ENCODE measurements at places on chromosomes 2 and 18.

DNA sequence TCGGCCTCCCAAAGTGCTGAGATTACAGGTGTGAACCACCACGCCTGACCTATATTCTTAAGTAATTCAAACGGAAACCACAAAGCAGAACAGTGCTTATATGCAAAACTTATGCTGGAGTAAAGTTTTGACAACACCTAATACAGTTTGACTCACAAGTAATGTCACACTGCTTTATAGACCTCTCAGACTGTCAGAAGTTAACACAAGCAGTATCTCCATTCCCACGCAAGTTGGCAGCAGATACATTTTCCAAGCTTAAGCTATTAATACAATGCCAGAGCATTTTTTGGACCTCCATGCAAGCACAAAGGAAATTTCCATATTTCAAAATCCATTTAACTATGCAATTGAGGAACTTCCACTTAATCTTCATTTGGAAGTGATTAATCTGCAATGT is 21.0 kb upstream of the SANBR start:
- DNase-seq: no peak

- DNase-seq: no peak
These were observed 438.2 kb downstream of the NBAS start for GRCh38 chr2:15122915-15123314.

- no peak for DNase-seq
These were observed 192.4 kb downstream of the TWIST2 start for GRCh38 chr2:239040152-239040761.

DNA sequence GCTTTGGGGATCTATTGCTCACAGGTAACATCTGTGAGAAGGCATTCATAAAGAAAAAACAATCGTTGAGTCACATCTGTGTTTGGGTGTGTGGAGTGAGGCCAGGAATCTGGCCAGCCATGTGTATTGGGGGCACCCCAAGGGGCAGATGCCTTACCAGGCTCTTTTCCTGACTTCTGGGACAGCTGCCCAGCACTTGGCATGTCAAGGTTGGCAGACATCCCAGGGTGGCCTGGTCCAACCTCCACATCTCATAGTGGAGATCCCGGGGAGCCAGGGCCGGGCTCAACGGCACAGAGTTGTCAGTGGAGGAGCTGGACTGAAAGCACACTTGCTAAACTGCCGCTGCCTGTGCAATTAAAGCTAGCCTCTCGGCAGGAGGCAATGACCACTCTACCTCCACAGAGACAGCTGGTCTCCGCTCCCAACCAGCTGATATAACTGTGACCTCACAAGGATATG is 75.3 kb upstream of the MGAT4A start:
- no peak for DNase-seq

- no peak for DNase-seq
These were observed 35.0 kb downstream of the CERKL start for GRCh38 chr2:181621779-181622490.

- no peak for DNase-seq
These were observed 40.6 kb downstream of the GPD2 start for GRCh38 chr2:156476850-156477206.

- no peak for DNase-seq
These were observed 59.6 kb downstream of the TPGS2 start for GRCh38 chr18:36769172-36769571.

DNA sequence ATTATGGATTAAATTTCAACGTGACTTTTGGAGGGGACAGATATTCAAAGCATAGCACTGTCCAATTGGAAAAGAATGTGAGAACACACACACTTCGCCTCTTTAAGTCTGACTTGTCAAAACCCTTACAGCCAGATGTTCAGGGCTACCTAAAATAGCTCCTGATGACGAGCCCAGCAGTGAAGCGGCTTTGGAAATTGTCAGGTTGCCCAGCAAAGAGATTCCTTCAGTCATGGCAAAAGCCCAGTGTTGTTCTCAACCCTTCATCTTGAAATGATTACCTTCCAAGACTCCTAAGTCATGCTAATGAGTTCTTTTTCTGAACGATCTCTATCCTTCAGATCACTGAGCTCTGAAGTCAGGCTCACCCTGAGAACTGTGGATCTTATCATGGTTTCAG is 436.6 kb downstream of the LRATD1 start:
- no peak for DNase-seq

- DNase-seq: no peak
These were observed 7.3 kb upstream of the ATOH8 start for GRCh38 chr2:85746321-85747004.

- DNase-seq: no peak
These were observed 626.0 kb downstream of the ADCYAP1 start for GRCh38 chr18:1530650-1531049.

DNA sequence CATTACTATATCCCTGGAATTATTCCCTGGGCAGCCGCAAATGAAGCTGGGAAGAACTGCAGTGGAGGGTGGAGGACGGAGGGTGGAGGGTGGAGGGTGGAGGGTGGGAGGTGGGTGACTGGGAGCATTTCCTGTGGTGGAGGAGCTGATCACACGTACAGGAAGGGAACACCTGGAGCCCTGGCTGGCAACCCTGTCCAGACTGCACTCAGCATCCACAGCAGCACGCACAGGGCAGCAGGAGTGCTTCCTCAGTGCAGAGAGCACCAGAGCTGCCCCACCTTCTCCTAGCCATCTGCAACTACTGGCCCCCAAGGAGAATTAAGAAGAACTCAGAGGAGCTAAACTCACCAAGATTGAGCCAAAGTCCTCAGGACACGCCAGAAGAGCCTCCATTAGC is 249.9 kb downstream of the EIPR1 start:
- no peak for DNase-seq

GRCh38 chr18:74197705-74198341 is 49.5 kb downstream of the TIMM21 start:
- DNase-seq: no peak

- no peak for DNase-seq
These were observed 27.1 kb upstream of the BARD1 start for GRCh38 chr2:214836568-214836967.

- DNase-seq: no peak
These were observed 125.3 kb downstream of the TCF4 start for GRCh38 chr18:55462652-55463051.

- DNase-seq: no peak
These were observed 15.1 kb downstream of the SERTAD2 start for GRCh38 chr2:64638502-64639120.

- no peak for DNase-seq
These were observed 29.7 kb upstream of the CCDC150 start for GRCh38 chr2:196609806-196610205.

DNA sequence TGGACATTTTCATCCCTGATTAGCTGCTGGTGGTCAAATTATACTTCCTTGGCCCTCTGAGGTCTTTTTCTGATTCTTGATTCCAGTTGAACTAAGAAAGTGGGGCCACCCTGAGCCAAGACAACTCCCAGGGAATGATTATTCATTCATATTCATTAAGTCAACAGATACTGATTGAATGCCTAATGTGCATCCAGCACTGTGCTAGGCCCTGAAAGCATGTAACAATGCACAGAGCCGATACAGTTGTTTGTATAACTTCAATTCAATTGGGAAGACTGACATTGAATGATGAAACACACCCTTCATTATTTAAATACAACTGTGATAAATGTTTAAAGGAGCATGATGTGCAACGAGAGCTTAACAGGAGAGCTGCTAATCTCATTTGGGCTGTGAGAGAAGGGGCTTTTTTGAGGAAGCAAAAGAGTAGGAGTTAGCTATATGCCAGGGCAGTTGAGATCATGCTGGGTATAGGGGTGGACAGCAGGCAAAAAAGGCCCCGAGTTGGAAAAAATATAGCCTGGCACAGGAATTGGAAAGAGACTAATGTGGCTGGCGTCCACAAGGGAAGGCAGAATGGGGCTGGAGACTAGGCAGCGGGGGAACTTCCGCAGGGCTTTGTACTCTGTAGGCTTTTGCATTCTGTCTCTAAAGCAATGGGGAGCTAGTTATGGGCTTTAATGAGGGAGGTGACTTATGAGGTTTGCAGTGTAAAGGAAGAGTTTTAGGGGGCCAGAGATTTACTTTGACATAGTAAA is 57.2 kb upstream of the ACVR1 start:
- no peak for DNase-seq

GRCh38 chr18:74689251-74689650 is 91.6 kb downstream of the ZNF407 start:
- DNase-seq: no peak

- no peak for DNase-seq
These were observed 57.3 kb downstream of the GTF2A1L start for GRCh38 chr2:48674933-48675332.

DNA sequence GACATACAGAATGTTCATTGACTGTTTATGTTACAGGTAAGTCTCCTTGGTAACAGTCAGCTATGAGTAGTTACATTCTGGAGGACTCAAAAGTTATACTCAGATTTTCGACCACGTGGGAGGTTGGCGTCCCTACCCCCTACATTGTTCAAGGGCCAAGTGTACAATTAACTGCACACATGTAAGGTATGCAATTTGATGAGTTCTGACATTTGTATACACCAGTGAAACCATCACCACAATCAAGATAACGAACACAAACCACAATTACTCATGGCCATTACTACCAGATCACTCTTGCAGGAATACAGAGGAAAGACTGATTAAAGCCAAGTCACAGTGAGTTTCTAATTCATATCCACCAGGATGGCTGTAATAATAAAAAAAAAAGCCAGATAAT is 39.6 kb upstream of the LDLRAD4 start:
- DNase-seq: no peak

DNA sequence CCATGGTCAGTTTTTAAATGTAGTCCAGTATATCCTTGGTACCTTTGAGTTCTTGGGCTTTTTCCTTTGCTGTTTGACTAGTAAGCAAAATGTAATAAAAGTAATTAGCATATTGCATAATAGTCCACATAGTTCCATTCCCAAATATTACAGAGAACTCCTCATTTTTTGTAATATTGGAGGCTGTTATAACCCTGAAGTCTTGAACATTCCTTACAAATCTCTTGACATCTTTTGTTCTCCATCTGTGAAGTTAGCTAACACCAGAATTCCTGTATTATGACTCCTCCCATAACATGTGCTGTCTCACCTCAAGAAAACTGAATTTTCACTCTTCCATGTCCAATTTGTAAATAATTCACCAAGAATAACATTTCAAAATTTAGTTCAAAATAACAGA is 17.1 kb downstream of the CREB1 start:
- no peak for DNase-seq

DNA sequence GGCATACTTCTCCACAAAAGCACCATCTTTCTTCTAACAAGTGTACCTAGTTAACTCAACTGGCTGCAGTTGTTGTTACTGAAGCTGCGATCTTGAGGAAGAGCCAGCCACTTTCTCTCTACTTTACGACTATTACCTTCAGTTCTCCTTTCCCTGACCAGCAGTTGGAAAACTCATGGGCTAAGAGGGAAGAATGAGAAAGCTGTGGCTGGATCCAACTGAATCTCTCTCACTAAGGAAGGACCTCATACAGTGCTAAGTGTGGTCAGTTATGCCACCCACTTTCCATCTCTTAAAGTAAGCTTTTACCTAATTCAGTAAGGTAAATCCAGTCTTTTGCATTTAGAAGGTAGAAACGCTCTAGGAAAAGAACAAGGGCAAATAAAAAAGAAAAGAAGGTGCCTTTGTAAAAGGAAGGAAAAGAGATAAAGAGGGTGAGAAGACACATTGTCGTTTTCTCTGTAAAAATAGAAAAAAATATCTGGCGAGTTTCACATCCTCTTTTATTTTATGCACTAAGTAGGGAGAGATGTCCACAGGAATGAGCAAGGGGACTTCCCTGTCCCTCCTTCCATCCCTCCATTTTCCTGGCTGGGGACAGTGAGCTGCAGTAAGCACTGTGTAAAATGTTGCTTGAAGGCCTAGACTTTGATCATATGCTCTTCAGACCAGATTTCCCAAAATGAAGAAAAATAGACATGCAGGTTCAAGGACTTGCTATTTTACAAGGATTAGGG is 73.4 kb downstream of the PLEKHM3 start:
- no peak for DNase-seq

- DNase-seq: no peak
These were observed 200.1 kb upstream of the DTNA start for GRCh38 chr18:34509879-34510586.

DNA sequence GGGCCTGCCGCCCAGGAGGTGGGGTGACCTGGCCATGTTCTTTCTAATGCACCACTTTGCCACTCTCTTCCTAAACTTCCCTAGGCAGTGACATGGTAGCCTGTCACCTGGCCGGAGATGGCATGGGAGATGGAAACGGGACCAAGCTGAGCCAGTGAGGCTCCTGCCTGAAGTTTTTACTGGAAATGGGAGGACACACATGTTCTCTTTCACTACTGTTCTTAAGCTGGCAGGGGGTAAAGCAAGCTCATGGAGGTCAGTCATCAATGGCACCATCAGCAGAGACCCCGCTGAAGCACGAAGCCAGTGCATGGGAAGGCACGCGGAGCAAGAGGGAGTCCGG is 50.7 kb downstream of the ATIC start:
- no peak for DNase-seq

DNA sequence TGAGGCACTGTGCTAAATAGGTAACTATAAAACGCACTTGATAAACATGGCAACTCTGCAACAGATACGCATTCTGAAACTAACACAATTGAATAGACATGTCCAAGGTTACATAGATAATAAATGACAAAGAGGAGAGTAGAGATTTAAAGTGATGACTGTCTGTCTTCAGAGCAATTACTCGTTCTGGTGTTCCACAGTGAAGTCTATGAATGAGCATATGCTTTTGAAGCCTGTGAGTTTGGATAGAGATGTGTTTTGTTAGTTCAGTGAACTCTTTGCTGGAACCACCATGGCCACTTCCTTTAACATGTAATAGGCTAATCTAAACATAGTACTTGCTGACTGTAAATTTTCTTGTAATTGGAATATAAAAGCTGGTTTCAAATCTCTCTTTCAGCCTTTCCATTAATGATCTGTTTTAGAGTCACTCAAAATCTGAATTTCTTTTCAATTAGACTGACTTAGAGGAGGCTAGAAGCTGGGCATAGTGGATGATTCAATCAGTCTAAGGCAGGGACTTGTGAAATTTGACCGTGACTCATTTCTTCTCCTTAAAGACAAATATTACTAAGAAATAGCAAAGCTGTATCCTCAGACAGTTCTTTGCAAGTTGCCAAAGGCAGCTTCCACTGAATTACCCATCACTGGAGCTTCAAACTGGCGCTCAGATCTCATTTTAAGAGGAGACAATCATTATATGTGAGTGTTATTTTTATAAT is 1130.1 kb upstream of the CELF4 start:
- no peak for DNase-seq

- no peak for DNase-seq
These were observed 84.1 kb downstream of the HS6ST1 start for GRCh38 chr2:128234613-128235012.

- DNase-seq: no peak
These were observed 70.9 kb upstream of the GPC1 start for GRCh38 chr2:240364582-240364960.

GRCh38 chr2:208354964-208355381 is 51.6 kb upstream of the PTH2R start:
- DNase-seq: no peak

- no peak for DNase-seq
These were observed 129.8 kb upstream of the FSIP2 start for GRCh38 chr2:185608799-185609198.

DNA sequence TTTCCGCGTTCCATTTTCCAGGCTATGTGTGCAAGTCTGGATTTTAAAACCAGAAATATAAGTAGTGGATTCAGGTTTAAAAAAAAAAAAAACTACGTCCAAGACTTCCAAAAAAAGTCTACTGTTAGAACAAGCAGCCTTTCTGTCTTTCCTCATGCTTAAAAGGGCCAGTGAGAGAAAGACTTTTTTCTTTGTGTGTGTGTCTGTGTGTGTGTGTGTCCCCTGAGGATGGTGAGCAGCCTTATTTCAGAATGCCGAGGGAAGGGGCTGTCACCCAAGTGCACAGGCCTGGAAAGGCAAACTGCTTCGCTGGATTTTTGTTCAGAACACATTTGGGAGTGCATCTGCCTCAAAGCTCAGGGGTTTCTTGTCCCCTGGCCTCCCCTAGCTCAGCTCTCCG is 98.8 kb downstream of the ZBTB7C start:
- DNase-seq: no peak
